ENCODE measurements at places on chromosomes 12 and 14. TPM values are rescaled to one million over a fixed set of nuclear protein-coding genes. Genes with fewer than 3 reads are reported as not detected.

OTX2 gene
- 2.5 TPM for total RNA-seq

CABP1 gene
- total RNA-seq, result not detected

MYO1H gene
- total RNA-seq, result not detected

INSM2 gene
- total RNA-seq, result not detected

TMEM233 gene
- 2.7 TPM for total RNA-seq

KLRF1 gene
- not detected for total RNA-seq

SLC39A2 gene
- not detected for total RNA-seq

SIVA1 gene
- 582 TPM for total RNA-seq

CLEC4A gene
- total RNA-seq, result not detected

SLC39A5 gene
- total RNA-seq, result not detected

IRAK3 gene
- total RNA-seq, result 0.09 TPM

CCND2 gene
- total RNA-seq, result 44.1 TPM

TMEM119 gene
- 0.57 TPM for total RNA-seq

ARG2 gene
- 19.4 TPM for total RNA-seq

DNA sequence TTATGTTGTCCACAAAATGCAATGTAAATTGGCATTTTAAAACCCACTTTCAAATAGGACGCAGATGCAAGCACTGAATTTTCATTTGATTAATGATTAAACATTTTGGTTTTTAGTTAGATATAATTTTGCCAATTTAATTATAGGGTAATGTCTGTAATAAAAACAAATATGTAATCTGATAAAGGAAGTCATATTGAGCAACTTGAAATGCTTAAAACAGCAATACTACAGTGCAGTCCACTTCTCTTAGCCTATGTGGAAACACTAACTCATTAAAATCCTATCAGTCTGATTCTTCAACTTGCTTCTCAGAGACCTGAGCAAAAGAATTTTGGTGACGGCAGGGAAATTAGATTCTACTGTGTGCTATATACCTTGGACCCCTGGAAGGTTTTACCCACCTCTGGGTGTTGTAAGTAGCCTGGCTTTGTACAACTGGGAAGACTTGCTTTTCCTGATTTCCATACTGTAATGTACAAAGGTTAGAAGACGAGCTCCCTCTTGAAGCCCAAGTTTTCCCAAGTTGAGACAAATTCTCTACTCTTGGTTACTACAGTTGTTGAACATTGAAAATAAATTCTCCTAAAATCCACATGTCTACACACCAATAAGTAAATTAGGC, 4.1 kb downstream of the TRHDE start:
- DNase-seq, result no peak

GRCh38 chr12:75694534-75695268, 183.3 kb upstream of the KRR1 start:
- DNase-seq, result no peak

- no peak for DNase-seq
These were observed 129.4 kb downstream of the SCARB1 start for GRCh38 chr12:124734224-124734788.

DNA sequence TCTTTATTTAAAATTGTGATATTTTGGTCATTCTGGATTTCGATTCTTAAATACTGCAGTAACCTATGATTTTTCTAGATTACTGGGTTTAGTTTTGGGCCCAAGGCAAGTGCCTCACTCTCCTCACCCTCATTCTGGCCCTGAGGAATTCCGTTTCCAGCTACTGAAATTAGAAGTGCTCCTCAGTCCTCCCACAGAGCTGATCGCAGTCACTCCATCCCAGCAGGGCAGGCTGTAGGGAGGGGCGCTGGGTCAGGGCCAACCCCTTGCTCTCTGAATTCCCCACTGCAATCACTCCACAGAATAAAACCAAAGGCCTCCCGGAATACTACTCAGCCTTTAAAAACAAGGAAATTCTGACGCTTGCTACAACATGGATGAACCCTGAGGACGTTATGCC, 66.5 kb upstream of the DIO3 start:
- no peak for DNase-seq

- DNase-seq, result no peak
These were observed 934.5 kb downstream of the TMEM121 start for GRCh38 chr14:106460916-106461315.

DNA sequence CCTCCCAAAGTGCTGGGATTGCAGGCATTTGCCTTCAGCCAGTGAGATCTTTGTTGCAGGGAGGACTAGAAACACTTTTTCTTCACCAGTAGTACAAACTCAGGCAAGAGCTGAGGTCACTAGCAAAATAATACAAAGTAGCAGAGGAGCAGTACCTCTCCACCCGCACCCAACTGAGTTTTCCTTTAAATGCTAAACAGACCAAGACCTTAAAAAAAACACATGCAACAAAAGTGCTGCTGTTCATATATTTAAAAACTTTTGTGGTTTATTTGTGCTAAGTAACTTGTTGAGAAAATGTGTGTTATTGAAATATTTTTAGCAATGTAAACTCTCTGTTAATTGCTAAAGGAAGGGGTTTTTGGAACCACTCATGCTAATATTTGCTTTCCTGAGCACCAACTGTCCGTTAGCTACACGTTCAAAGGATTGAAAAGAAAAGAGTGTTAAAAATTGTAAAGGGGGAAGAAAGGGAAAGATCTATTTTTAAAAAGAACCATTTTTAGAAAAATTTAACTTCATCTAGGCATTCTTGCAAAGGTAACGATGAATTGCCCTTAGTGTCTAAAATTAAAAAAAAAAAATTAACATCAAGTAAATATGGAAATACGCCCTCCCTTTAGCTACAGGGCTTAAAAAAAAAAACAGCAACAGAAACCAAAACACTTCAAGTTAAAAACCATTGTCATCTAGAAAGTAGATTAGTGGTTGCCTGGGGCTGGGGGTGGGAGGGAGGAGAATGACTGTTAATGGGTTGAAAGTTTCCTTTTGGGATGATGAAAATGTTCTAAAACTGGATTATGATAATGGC, 114.0 kb upstream of the KRAS start:
- no peak for DNase-seq

DNA sequence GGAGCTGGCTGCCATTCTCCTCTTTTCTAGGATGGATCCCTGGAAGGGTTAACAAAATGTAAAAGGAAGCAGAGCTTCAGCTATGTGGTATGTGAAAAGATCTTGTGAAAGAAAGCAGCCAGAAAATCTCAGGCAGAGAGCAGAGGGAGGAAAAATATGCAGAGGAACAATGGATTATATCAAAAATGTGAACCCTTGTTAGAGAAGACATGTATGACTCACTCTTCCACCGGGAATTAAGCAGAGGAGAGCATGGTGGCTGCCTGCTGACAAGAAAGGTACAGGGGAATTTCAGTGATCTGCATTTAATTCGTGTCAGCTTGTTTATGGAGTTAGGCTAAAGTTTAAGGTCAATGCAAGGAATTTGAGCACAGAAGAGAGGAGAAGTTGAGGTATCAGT, 46.3 kb downstream of the KCNA1 start:
- no peak for DNase-seq

- no peak for DNase-seq
These were observed 72.2 kb downstream of the DACT1 start for GRCh38 chr14:58709949-58710348.

DNA sequence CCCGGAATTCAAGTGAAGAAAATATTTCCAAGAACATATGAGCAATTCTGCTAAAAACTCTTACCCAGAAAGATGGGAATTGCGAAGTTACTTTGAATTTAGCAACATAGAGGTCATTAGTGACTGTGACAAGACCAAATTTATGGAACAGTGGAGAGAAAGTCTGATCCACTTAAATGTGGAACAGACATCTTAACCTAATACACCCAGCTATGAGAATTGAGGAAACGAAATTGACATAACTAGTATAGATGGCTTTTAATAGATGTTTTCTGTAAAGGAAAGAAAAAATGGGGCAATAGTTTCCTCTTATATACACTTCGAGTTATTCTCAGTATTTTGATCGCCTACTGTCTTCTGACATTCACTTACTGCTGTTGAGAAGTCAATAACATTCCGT, 4.6 kb downstream of the OVCH1 start:
- no peak for DNase-seq

DNA sequence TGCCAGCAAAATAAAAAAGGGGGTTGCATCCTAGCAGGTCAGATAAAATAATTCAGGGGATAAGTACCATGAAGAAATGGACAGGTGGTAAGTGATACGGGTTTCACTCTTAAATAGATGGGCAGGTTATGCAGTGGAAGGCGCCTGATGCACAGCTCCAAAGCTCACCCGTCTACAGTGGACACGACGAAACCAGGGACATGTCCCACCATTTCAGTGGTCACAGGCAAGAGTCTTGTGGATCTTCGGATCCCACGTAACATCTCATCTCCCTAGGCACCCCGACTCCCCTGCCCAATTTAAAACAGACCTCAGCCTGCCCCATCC, 60.5 kb downstream of the DDX51 start:
- no peak for DNase-seq

- DNase-seq, result peak; percentile 66
These were observed 347 bp downstream of the SYNDIG1L start for GRCh38 chr14:74425525-74426201.

- no peak for DNase-seq
These were observed 6.8 kb upstream of the TESPA1 start for GRCh38 chr12:54991161-54991990.

- no peak for DNase-seq
These were observed 70.9 kb upstream of the ETV6 start for GRCh38 chr12:11578461-11578993.

GRCh38 chr14:74616996-74617700, 5.1 kb upstream of the LTBP2 start:
- peak; percentile 66 for DNase-seq

- no peak for DNase-seq
These were observed 9.1 kb downstream of the BTBD6 start for GRCh38 chr14:105257464-105257863.

GRCh38 chr12:88108021-88108420, 33.9 kb downstream of the CEP290 start:
- no peak for DNase-seq

GRCh38 chr12:39780913-39781446, 161.4 kb upstream of the ABCD2 start:
- DNase-seq, result no peak

GRCh38 chr14:66135831-66136230, 350.3 kb upstream of the CCDC196 start:
- no peak for DNase-seq

GRCh38 chr14:56004786-56005185, 113.4 kb upstream of the PELI2 start:
- peak; percentile 76 for DNase-seq

GRCh38 chr12:64172143-64172970, 49.7 kb downstream of the KICS2 start:
- DNase-seq, result no peak

DNA sequence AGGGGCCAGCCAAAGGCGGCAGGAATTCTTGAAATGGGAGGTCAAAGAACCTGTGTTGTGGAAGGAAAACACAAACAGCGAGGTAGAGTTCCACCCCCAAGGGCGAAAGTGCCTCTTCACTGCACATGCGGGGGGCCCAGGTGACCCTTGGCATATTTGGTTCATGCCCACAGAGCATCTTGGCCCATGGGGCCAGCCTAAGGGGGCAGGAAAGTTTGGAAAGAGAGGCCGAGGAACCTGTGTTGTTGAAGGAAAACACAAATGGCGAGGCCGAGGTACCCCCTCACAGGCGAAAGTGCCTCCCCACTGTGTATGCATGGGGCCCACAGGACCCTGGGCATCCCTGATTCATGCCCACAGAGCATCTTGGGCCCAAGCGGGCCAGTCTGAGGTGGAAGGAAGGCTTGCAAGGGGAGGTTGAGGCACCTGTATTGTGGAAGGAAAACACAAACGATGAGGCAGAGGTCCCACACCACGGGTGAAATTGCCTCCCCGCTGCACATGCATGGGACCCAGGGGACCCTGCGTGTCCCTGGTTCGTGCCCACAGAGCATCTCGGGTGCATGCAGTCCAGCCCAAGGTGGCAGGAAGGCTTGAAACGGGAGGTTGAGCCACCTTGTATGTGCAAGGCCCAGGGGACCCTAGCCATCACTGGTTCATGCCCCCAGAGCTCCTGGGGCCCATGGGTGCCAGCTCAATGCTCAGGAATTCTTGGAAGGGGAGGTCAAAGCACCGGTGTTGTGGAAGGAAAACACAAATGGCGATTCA, 384.1 kb downstream of the ALG10 start:
- no peak for DNase-seq

- peak; percentile 37 for DNase-seq
These were observed 340.1 kb downstream of the BCAT1 start for GRCh38 chr12:24608637-24609285.

- peak; percentile 21 for DNase-seq
These were observed 148.5 kb upstream of the OR4E1 start for GRCh38 chr14:21822109-21822508.

DNA sequence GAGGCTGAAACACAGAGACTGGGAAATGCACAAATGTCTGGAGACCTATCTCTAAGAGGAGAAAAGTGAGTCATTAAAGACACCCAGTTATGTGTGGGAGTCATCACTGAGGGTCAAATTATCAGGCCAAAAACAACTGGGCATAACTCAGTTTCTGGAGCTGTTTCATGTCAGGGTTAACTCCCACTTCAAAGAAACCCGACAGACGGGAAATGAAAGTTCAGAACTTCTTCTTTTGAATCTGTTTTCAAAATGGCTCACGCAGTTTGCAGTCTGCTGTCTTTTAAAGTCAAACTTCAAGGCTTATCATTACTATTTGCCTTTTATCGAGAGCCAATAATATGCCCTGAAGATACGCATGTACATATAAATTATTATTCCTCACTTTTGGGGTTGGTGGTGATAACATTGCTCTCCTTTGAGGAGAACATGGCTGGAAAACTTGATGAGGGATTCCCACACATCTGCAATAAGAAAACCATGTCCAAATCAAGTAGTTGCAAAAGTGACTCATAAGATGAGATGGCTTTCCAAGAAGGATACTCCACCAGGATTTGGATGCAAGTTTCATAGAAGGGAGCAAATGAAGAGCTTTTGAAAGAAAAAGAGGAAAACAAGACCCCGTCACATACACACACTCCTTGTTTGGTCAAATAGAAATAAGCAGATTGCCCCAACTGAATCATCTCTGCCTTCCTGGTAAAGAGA, 341.4 kb downstream of the ADAMTS20 start:
- peak; percentile 74 for DNase-seq

DNA sequence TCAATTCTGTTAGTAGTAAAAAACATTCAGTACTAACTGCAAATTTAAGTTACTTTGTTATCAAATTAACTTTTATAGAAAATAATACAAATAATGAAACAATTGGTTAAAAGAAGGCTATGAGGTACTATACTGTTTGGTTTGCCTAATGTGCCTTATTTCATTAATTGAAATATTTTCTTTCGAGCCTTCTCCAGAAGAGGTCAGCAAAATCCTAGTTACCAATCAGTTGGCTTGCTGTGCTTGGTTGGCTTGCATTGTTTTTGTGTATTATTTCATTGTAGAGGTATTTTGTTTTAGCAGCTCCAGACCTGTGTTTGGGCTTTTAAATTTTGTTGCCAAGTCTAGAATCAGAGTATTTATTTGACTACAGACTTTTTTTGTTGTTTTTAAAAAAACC, 68.5 kb downstream of the AEBP2 start:
- no peak for DNase-seq

GRCh38 chr12:50508970-50509663, 4.3 kb downstream of the DIP2B start:
- DNase-seq, result no peak

- peak; percentile 61 for DNase-seq
These were observed 260.5 kb downstream of the NEDD1 start for GRCh38 chr12:97167598-97167997.

- DNase-seq, result no peak
These were observed 30.6 kb upstream of the C2CD5 start for GRCh38 chr12:22574921-22575320.
